ENCODE measurements at places on chromosomes 5 and 9. TPM values are rescaled to one million over a fixed set of nuclear protein-coding genes. Genes with fewer than 3 reads are reported as not detected.

DNA sequence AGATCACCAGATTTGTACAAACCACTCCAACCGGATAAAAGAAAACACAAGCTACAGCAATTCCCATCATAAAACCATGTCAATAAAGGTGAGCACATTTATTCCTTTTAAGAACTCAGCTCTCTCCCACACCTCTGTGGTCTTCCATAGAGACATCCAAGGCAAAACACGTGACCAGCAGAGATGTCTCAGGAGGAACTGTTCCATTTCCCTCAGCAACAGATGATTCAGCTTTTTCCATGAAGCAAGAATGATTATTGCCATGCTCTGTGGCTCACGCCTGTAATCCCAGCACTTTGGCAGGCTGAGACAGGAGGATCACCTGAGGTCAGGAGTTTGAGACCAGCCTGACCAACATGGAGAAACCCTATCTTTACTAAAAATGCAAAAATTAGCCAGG, 15.8 kb downstream of the GZMK start:
- no peak for DNase-seq
- no peaks in the 10 kb centered on the region for H3K27me3 ChIP-seq
- no peak overlapping the region for H3K4me3 ChIP-seq
- no peaks in the 10 kb centered on the region for H3K36me3 ChIP-seq
- no peaks in the 10 kb centered on the region for H3K4me1 ChIP-seq

GRCh38 chr9:135104761-135105160, 17.3 kb downstream of the OLFM1 start:
- no peaks in the 10 kb centered on the region for H3K4me1 ChIP-seq
- no peak overlapping the region for H3K27ac ChIP-seq
- no peaks in the 10 kb centered on the region for H3K36me3 ChIP-seq
- H3K4me3 ChIP-seq, result no peak overlapping the region
- no peak for DNase-seq

GRCh38 chr9:38357350-38358114, 35.0 kb upstream of the ALDH1B1 start:
- H3K4me3 ChIP-seq, result no peak overlapping the region
- no peaks in the 10 kb centered on the region for H3K36me3 ChIP-seq
- DNase-seq, result no peak

- no peaks in the 10 kb centered on the region for H3K36me3 ChIP-seq
- H3K4me1 ChIP-seq, result no peaks in the 10 kb centered on the region
- H3K27ac ChIP-seq, result no peak overlapping the region
These were observed 75.1 kb upstream of the FER start for GRCh38 chr5:108672639-108673038.

Gene SPINK1
- 46.2 TPM for total RNA-seq

Gene EPB41L4B
- 85.0 TPM for total RNA-seq
